Stimulated activated effector memory CD8-positive, alpha-beta T cell treated with anti-CD3 and anti-CD28 coated beads, Interleukin-12 subunit alpha, Interleukin-12 subunit beta, amount 100 ng/mL, for 72 hours (primary cell): ENCODE measurements at places on chromosomes 4 and X.

DNA sequence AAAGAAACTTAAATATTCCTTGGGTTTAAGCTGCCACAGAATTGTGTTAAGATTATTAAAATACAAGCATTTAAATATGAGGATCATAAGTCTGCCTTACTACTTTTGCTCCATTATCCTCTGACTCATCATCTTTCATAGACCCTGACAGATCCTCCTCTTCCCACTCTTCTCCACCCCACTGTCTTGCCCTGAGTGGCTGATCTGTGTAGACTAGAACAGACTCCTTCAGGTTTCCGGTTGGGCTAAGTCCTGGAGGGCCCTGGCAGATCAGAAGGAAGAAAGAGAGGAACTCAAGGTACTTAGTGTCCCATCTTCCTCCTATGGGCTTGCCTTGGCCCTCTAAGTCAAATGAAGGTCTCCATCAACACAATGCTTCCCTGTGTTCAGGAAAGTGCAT is 30.7 kb downstream of the PALLD start:
- DNase-seq = no peak

- DNase-seq = no peak
Observed at GRCh38 chr4:16160457-16160856, 65.8 kb downstream of the TAPT1 start.

DNA sequence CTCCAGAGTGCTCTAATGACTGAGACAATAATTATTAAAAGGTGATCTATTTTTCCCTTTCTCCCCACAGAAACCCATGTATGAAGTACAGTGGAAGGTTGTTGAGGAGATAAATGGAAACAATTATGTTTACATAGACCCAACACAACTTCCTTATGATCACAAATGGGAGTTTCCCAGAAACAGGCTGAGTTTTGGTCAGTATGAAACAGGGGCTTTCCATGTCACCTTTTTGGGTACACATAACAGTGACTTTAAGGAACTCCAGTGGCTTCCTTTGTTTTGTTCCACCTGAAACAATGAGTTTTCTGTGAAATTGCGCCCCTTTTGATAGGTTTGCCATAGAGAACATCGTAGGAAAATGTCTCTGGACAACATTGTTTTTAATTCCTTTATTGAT is 69.6 kb downstream of the KIT start:
- DNase-seq = no peak

DNA sequence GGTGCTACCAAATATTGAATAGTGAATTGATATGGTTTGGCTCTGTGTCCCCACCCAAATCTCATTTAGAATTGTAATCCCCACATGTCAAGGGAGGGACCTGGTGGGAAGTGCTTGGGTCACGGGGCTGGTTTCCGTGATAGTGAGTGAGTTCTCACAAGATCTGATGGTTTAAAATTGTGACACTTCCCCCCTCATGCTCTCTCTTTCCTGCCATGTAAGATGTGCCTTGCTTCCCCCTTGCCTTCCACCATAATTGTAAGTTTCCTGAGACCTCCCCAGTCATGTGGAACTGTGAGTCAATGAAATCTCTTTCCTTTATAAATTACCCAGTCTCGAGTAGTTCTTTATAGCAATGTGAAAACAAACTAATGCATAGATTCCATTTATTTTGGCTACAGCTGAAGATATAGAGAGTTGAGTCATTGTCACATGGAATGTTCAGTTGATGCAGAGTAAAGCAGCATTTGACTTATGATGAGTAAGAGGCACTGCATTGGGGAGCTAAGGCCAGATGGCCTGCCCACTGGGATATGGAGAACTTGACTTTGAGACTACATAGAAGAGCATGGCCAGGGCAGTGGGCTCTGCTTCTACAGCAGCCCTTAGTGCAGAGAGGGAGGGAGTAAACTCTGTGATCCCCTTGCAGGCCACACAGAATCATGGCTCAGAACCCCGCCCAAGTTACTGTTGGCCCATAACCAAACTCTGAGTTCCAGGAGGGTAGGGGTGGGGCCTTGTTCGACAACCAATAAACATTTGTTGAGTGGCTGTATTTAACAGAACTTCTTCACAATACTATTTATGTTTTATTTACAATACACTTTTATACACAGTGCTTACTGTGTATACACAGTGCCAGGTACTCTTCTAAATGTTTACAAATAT is 34.2 kb downstream of the RAI2 start:
- DNase-seq = no peak

DNA sequence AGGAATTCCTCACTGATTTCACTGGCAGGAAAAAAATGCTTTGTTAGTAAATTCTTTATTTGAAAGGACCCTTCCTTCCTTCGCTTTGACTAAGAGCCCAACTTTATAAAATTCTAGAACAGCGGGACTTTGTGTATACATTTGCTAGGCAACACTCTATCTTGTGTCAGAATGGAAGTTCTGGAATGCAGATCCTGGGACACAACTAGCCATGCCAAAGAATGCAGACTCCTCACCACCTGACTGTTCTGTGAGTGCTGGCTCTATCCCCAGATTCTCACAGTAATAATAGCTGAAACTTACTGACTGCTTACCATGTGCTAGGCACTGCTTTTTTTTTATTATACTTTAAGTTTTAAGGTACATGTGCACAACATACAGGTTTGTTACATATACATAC is 73.3 kb upstream of the ZDHHC15 start:
- no peak for DNase-seq

- DNase-seq = no peak
Observed at GRCh38 chrX:85024044-85024443, 20.4 kb downstream of the APOOL start.

DNA sequence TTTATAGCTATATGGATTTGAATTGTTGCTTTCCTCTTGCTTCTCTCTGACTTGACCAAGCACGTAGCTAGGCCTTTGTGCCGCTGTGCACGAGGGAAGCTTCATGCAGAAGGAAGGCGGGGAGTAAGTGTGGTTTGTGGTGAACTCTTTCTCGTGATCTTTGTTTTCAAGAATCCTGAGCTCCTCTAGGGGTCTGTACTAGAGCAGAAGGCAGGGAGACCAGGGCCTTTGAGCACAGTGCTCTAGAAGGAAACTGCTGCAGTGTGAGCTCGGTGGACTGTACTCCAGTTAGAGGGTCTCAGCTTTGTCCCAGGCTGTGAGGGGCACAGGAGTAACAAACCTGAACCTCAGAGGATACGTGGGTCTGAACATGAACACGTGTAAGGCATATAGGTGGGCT is 49.0 kb downstream of the AGA start:
- DNase-seq = no peak

- DNase-seq = no peak
Observed at GRCh38 chr4:86825511-86825910, 23.7 kb downstream of the SLC10A6 start.

DNA sequence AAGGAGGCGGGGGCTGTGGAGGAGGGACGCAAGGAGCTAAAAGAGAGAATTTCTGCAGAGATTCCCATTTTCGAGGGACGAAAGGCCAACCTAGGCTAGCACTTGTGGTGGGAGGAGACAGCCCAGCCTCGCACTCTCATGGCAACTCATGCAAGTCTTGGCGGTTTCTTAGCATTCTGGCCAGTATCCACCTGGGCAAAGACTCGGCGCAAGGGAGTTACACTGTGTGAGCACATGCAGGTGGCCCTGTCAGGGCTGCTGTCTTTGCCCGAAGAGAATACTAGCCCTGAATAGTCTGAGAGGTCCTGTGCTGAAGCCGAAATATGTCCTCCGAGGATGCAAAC is 15.5 kb downstream of the MCF2 start:
- DNase-seq = no peak

- no peak for DNase-seq
Observed at GRCh38 chr4:186264660-186265059, 1.3 kb upstream of the F11 start.

DNA sequence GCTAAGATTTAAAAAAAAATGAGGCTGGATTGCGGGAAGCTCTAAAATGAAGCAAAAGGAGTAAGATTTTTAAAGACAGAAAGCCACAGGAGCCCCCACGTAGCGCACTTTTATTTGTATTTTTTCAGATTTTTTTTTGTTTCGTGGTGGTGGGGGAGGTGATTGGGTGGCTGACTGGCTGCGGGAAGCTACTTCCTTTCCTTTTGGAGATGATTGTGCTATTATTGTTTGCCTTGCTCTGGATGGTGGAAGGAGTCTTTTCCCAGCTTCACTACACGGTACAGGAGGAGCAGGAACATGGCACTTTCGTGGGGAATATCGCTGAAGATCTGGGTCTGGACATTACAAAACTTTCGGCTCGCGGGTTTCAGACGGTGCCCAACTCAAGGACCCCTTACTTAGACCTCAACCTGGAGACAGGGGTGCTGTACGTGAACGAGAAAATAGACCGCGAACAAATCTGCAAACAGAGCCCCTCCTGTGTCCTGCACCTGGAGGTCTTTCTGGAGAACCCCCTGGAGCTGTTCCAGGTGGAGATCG is 908 bp downstream of the PCDH10 start:
- DNase-seq = no peak

- no peak for DNase-seq
Observed at GRCh38 chrX:25427873-25428555, 412.2 kb upstream of the ARX start.

DNA sequence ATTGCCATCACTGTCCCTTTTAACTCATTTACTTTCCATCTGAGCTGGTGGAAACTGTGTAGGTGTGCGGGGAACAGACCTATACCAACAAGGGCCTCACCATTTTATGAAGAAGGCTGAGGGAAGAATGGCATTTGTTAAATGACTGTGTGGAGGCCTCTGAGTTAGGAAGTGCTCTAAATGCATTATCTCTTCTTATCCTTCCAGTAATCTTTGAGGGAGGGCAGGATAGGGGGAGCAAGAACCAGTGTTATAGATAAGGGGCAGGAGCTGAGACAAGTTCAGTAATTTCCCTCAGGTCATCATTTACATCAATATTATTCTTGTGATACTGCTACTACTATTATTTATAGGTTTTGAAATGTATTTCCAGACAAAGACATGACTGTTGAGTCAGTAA is 122.4 kb upstream of the PDLIM3 start:
- DNase-seq = no peak

- no peak for DNase-seq
Observed at GRCh38 chr4:78922207-78922606, 17.0 kb downstream of the PAQR3 start.

DNA sequence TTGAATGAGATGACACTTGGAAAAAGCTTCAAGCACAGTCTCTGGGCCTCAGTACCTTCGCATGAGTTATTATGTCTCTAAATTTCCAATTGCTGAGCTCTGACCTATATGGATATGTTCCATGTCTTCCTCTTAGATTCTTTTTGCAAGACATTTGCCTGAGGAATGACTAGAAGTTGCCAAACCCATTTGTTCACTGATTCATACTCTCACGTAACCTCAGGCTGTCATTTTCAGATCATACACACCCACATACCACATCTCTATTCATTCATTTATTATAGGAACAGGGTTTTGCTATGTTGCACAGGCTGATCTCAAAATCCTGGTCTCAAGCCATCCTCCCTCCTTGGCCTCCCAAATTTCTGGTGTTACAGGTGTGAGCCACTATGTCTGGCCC is 2137.1 kb upstream of the TENM3 start:
- no peak for DNase-seq

DNA sequence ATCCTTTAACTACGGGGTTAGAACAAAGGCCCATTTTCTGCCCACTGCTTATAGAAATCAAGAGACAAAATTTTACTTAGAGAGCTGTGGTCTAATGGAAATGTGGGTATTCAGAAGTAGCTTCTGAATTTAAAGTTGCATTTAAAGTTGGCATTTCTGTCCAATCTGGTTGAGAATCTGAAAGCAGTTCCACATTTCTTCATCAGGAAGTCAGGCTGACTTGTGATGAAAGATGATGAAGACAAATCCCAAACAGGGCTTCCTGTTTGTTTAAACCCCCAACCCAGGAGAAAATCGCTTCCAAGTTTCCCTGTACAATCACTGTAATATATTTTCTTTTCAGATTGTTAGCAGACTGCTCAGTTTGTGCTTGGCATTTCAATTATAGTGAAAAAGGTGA is 345.3 kb downstream of the SPRY1 start:
- DNase-seq = no peak
